ENCODE measurements at places on chromosomes 2 and 18.

DNA sequence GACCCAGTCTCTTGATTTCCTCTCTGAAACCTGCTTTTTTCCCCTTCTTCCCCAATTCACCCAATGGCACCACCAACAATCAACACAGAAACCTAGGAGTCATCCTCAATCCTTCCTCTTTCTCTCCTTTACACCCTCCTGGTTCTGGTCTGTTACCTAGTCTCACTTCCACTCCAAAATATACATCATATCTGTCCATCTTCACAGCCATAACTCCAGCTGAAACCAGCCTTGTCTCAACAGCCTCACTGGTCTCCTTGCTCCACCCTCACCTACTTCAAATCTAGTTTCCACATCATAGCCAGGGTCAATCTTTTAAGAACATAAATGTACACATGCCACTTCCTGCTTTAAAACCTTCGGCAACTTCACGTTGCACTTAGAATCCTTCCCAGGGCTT, 11.8 kb upstream of the TWSG1 start:
- DNase-seq: no peak

- no peak for DNase-seq
Measured at GRCh38 chr2:88538362-88538917, 85.9 kb upstream of the FOXI3 start.

GRCh38 chr2:224157655-224158054, 118.6 kb upstream of the SERPINE2 start:
- DNase-seq: no peak

DNA sequence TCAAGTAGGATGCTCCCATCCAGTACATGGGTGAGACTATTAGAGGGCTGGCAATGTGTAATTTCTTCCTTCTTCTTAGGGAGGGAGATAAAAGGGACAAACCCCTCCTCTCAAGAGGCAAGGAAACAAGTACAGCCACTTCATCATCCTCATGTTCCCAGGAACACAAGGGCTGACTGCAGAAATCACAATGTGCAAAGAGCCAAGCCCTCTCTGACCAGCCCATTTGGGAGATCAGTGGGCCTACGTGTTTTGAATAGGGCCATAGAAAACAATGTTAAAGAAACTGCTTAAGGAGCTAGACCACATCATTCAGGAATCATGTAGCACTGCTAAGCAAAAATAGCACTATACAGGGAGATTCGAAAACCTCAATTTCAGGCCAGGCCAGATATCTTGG, 97.4 kb downstream of the ACTR2 start:
- no peak for DNase-seq

GRCh38 chr2:239245872-239246721, 154.7 kb downstream of the HDAC4 start:
- no peak for DNase-seq

DNA sequence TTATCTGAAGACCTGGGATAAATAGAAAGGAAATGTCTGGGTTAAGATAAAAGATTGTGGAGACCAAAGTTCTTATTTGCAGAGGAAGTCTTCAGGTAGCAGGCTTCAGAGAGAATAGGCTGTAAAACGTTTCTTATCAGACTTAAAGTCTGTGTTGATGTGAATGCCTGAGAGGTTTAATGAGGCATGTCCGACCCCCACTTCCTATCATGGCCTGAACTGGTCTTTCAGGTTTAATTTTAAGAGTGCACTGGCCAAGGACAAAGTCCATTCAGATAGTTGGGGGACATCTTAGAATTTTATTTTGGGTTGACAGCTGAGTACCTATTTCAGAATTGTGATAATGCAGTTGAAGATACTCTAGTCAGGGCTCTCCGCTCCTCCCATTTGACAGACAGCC, 92.1 kb downstream of the ATL2 start:
- DNase-seq: no peak

DNA sequence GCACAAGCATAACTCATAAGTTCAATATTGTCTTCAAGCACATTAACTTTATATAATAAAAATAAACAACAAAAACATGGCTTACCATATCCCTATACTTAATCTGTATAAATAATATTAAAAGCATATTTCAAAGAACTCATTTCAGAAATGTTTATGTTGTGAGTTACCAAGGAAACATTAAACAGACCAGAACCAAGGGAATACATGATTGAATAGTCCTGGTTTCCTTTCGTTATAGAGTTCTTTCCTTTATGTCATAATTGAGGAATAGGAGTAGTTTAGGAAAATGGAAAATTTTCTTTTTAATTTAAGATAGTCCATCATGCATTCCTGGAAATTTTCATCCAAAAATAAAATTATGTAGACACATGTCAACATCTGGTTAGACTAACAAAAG, 343.0 kb downstream of the ERBB4 start:
- DNase-seq: no peak

GRCh38 chr2:143754742-143755141, 625.5 kb downstream of the ARHGAP15 start:
- DNase-seq: no peak
